ENCODE measurements at places on chromosomes 6 and 20. TPM values are rescaled to one million over a fixed set of nuclear protein-coding genes. Genes with fewer than 3 reads are reported as not detected.

Gene AAR2
- total RNA-seq, result 41.4 TPM

Gene PBOV1
- total RNA-seq, result not detected

Gene MUC21
- not detected for total RNA-seq

Gene FOXF2
- total RNA-seq, result not detected

Gene GPR63
- not detected for total RNA-seq

Data from G401 (cell line).